ENCODE measurements at places on chromosomes 11 and 22.

DNA sequence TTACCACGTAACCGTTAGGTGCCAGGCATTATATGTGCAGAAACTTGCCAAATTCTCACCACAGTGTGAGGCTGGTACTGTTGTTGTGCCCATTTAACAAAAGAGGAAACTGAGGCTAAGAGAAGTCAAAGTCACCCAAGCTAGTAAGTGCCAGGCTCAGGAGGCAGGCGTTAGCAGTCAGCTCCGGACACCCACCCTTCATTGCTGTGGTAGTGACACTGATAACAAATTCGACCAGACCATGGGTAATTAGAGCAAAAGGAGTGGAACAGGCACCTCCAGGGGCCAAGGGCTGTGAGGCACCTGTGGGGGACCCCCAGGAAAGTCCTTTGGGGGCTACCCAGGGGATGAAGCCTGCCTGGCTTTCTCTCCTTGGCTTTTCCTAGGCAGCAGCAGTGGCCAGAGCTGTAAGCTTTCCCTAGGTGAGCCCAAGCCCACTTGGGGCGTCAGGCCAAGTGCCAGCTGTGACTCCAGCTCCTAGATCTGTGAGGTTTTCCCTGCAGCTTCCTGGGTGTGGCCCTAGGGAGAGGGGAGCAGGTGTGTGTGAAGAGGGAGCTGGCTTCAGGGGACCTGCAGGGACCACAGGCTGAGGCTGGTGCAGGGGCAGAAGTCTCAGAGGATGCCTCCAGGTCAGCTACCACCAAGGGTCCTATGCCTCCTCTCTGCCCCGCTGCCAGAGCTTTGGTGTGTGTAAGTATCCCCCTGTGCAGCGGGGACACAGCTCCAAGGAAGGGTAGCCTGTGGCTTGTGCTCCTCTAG, 19.7 kb upstream of the ALX4 start:
- DNase-seq = no peak

- no peak for DNase-seq
Observed at GRCh38 chr11:117481885-117482284, 154.2 kb downstream of the CEP164 start.

GRCh38 chr11:94457118-94458029, 36.3 kb downstream of the MRE11 start:
- DNase-seq = no peak

DNA sequence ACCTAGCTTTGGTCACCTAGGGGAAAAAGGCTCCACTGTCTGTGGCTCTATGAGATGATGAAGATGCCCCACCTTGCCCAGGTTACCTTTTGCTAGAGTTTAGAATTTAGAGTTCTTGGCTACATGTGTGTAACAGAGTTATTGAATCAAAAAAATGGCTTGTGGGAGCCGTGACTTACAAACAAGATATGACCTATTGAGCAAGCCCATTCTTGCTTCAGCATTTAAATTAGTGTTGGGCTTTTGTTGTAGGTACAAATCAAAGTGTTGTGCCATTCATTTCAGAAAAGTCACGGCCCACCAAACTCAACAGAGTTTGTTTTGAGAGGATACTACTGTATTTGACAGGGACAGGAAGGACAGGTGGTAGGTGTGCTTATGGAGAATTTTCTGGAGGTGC, 768.8 kb downstream of the NTM start:
- DNase-seq = no peak

DNA sequence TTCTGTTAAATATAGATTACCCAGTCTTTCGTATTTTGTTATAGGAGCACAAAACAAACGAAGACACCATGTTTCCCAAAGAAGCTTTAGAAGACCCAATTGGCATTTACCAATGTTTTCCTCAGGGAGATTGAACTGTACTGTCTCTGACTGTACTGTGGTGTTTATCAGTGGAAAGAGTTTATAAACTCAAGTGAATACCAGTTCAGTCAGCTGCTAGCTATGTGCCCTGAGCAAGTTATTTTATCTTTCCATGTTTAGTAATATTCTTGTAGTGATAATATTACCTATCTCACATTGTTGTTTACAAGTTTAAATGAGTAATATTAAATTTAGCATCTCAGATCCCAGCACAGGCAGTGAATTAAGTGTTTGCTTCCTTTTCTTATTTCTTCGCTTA, 773.2 kb downstream of the KCNA4 start:
- DNase-seq = no peak

DNA sequence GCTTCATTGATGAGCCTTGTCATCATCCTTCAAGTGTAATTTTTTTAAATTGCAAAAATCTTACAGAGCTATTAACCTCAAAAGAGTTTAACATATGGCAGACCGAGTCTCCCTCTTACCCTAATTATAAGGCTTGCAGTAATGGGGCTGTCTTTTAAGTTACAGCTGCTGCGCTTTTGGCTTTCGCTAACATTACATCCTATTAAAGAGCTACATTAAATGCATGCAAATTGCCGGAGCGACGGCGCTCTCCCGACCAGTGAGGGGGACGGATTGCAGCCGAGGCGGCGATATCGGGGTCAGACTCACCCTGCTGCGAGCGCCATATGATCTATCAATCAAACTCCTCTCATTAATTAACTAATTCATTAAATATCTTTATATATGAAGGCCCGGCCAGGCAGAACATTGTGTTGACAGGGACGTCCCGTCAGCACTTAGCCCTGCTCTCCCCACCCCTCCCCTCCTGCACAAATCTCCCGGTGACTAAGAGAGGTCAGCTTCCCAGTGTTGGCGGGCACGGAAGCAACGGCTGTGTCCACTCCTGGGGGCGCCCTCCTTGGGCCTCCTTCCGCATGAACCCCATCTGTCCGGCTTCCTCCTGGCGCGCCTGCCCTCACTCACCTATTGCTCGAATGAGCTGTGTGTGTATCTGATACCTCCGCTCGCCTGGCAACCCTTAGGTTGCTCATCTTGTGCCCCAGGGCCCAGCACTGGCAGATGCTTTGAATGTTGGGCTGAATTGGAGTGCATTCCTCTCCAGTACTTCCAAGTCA, 156.0 kb upstream of the CADM1 start:
- no peak for DNase-seq

GRCh38 chr11:62457478-62457877, 38.6 kb downstream of the SCGB1A1 start:
- no peak for DNase-seq

GRCh38 chr11:112748713-112749543, 212.3 kb upstream of the NCAM1 start:
- DNase-seq = no peak

GRCh38 chr11:288478-289397, at the start of gene PGGHG:
PGGHG (plus strand) TSS chr11:289126; CDS start chr11:289817, 691 bp downstream.
- DNase-seq = no peak

DNA sequence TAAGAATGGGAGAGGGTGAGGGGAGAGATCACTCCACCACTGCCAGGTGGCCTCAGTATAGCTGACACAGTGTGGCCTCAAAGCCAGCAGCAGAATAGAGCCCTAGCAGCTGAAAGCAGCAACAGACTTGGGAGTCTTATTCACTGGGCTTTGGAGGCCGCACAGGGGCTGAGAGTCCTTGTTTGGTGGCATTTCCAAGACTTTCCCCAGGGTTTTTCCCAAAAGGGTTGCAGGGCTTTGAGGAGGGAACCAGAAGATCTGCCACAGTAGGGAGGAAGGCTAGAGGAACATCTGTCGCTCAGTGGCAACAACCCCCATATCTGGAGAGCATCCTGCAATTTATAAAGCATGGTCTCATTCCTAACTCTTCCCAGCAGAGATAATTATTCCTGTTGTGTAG, 35.0 kb upstream of the RCN1 start:
- DNase-seq = no peak
